WTC11 (cell line): ENCODE measurements at places on chromosomes 3 and 15. TPM values are rescaled to one million over a fixed set of nuclear protein-coding genes. Genes with fewer than 3 reads are reported as not detected.

GRCh38 chr3:127074900-127075360 lies 92.0 kb downstream of the PLXNA1 start:
- H3K27ac ChIP-seq = no peak overlapping the region
- no peak overlapping the region for H3K4me3 ChIP-seq
- H3K36me3 ChIP-seq = no peaks in the 10 kb centered on the region
- peak; percentile 26 for DNase-seq

DNA sequence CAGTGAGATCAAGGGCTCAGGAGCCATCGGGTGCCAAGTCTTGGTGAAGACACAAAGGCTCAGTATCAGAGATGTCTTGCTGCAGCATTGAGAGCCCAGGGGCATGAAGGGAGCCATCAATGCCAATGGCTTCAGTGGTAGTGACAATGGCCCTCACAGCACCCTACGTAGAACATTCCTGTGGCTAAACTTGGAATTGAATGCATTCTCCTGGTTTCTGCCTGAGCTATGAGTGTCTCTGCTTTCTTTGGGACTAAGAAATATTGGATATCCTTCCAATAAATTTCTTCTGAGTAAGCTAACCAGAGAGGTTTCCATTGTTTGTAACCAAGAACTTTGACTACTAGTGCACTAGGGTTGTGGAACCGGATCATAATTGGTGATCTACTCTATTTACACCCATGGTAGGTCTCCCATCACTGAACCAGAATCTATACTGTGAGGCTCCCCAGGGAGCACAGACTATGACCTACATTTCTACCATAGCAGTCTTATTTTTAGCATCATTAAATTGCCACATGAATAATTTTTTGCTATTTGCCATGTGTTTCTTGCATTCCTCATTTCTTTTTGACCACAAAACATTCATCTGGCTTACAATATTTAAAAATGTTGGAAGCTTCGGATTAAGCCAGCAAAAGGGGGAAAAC lies 31.6 kb upstream of the PDZRN3 start:
- H3K27ac ChIP-seq = no peak overlapping the region
- no peak overlapping the region for H3K4me3 ChIP-seq
- peaks cover 12% of the 10 kb centered on the region for H3K4me1 ChIP-seq
- H3K27me3 ChIP-seq = no peaks in the 10 kb centered on the region; the same call in 1 of the 2 replicates
- H3K36me3 ChIP-seq = no peaks in the 10 kb centered on the region

- H3K4me1 ChIP-seq = no peaks in the 10 kb centered on the region
- DNase-seq = no peak
- H3K27me3 ChIP-seq = no peaks in the 10 kb centered on the region; the same call in 1 of the 2 replicates
- H3K27ac ChIP-seq = no peak overlapping the region
- H3K36me3 ChIP-seq = no peaks in the 10 kb centered on the region
- no peak overlapping the region for H3K4me3 ChIP-seq
Measured at GRCh38 chr15:100737214-100737613, 134.8 kb downstream of the ASB7 start.

ERICH6 gene
- total RNA-seq = 0.26 to 0.30 TPM in 2 of 3 replicates, not detected in the other

DNA sequence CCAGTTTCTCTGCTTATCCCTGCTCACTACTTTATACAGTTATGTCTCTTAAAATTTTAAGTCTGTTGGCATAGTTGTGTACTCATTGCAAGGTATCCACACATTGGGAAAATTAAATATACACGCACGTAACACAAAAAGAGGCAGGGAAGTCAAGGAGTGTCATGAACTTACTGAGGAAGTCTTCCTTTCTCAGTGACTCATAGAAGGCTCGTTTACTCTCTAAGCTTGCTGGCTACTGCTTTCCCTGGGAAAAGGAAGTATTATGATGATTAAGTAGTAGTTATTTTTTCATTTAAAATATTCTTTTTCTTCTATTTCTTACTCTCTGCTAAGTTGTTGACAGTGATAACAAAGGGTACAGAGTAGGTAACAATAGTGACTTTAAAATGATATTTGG lies 287.3 kb downstream of the UBE2E2 start:
- H3K4me3 ChIP-seq = no peak overlapping the region
- peak overlapping the region; percentile 73; the same call in 1 of the 2 replicates for H3K27ac ChIP-seq
- no peak for DNase-seq
- H3K4me1 ChIP-seq = peaks cover 17% of the 10 kb centered on the region
- peaks cover 13% of the 10 kb centered on the region for H3K36me3 ChIP-seq

DPPA2 gene
- 14.9 to 15.8 TPM (median 15.0 TPM) in 3 replicates for total RNA-seq

CPB1 gene
- total RNA-seq = 4.1 to 7.6 TPM (median 5.0 TPM) in 3 replicates

GOLGA8G gene
- not detected in 3 replicates for total RNA-seq

RPL15 gene
- total RNA-seq = 2,428 to 2,870 TPM (median 2,865 TPM) in 3 replicates

GRCh38 chr15:73985101-73985873 lies 6.8 kb downstream of the STOML1 start:
- no peaks in the 10 kb centered on the region for H3K4me1 ChIP-seq
- H3K36me3 ChIP-seq = no peaks in the 10 kb centered on the region
- no peak for DNase-seq
- H3K4me3 ChIP-seq = no peak overlapping the region
- peaks cover 5% of the 10 kb centered on the region for H3K27me3 ChIP-seq

GRCh38 chr3:124582621-124583395 lies 147.4 kb upstream of the UMPS start:
- H3K4me3 ChIP-seq = no peak overlapping the region
- DNase-seq = no peak
- peaks cover 53% of the 10 kb centered on the region for H3K27me3 ChIP-seq

GRCh38 chr3:123605789-123606234 lies 21.0 kb upstream of the HACD2 start:
- DNase-seq = no peak
- H3K27me3 ChIP-seq = no peaks in the 10 kb centered on the region
- peaks cover 4% of the 10 kb centered on the region for H3K4me1 ChIP-seq
- no peak overlapping the region for H3K4me3 ChIP-seq
- H3K27ac ChIP-seq = no peak overlapping the region
- H3K36me3 ChIP-seq = no peaks in the 10 kb centered on the region

- H3K27ac ChIP-seq = no peak overlapping the region
- H3K4me3 ChIP-seq = no peak overlapping the region
- peaks cover 7% of the 10 kb centered on the region; the same call in 1 of the 2 replicates for H3K27me3 ChIP-seq
- no peak for DNase-seq
- no peaks in the 10 kb centered on the region for H3K4me1 ChIP-seq
Measured at GRCh38 chr3:3199306-3199705, 19.8 kb upstream of the CRBN start.

PIK3R4 gene
- total RNA-seq = 37.2 to 43.8 TPM (median 41.5 TPM) in 3 replicates

PAQR5 gene
- 9.4 to 11.5 TPM (median 11.4 TPM) in 3 replicates for total RNA-seq

DNA sequence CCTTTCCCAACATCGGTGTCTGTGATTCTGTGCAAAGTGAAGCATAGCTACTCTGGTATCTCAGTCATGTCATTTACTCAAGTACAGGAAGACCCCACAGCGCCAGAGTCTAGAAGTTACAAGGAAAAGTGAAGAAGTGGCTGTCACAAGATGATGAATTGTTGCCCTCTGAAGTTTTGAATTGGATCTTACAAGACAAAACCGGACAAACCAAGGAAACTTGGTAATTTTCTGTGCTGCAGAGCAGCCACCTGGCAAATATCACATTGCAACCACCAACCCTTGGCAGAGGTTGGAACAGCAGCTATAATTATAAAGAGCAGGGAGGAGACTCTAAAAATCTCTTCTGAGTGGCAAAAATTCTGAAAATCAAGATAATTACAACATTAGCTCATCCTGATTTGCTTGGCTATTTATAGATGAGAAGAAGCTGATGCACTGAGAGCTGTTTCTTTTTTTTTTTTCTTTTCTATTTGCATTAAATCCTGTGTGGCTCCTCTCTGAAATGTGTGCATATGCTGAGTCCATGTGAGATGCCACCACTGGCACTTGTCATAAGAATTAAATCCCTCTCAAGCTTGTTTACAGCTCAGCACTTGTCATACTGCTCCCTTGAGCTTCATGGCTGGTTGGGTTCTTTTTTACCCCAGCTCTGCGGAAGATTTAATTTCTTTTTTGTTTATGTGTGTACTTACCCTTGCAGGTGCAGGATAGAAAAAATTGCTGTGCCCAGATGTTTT lies 68.0 kb upstream of the MNS1 start:
- no peak overlapping the region for H3K4me3 ChIP-seq
- peaks cover 2% of the 10 kb centered on the region; the same call in 1 of the 2 replicates for H3K4me1 ChIP-seq
- DNase-seq = no peak
- no peaks in the 10 kb centered on the region for H3K36me3 ChIP-seq
- H3K27me3 ChIP-seq = no peaks in the 10 kb centered on the region

PLSCR1 gene
- total RNA-seq = 44.4 to 58.1 TPM (median 48.1 TPM) in 3 replicates

DNA sequence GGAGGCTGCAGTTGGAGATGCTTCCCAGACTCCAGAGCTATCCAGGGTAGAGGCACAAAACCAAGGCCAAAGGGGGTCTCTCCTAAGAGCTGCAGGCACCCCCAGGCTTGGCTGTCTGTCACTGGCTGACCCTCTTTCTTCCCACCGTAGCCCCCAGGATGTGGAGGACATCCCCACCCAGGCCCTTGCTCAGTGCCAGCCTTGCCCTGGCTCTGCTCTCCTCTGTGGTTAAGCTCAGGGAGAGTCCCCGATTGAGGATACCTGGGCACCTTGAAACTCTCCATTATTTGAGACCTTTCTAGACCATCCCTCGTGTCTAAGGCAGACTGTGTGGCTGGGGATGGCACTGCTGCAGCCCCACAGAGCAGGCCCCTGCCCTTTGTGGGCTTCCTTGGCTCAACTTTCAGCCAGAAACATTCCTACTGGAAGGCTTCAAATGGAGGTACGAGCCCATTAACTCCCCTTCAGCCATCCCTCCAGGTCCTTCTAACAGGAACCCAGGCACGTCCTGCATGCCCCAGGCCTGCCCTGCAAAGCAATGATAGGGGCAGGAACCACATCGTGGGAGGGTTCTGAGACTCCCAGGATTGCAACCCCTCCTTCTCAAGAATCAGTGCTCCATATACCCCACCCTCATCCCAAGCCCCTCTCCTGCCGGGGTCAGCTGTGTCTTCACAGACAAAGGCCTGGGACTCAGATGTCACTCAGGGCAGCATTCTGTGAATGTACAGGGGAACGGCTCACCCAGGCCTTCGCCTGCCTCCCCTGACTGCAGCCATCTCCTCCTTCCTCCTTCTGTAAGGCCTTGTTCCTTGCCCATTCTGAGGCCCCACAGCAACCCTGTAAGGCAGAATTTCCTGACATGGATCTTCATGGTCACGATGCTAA lies 102.9 kb upstream of the ABHD17C start:
- no peaks in the 10 kb centered on the region for H3K36me3 ChIP-seq
- no peaks in the 10 kb centered on the region; the same call in 1 of the 2 replicates for H3K27me3 ChIP-seq
- H3K4me1 ChIP-seq = peaks cover 10% of the 10 kb centered on the region
- no peak for DNase-seq
- H3K27ac ChIP-seq = no peak overlapping the region; the same call in 1 of the 2 replicates

DNA sequence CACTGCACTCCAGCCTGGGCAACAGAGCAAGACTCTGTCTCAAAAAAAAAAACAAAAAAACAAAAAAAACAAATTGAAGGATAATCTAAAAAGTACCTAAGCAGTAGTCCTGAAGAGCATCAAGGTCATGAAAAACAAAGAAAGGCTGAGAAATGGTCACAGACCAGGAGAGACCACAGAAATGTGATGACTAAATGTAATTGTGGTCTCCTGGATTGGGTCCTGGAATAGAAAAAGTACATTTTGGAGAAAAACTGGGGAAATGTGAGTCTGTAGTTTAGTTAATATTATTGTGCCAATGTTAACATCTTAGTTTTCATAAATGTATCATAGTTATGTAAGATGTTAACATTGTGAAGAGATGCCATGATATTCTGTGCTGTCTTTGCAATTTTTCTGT lies 267.5 kb upstream of the NR2E3 start:
- no peak overlapping the region for H3K27ac ChIP-seq
- no peaks in the 10 kb centered on the region for H3K36me3 ChIP-seq
- H3K4me3 ChIP-seq = no peak overlapping the region
- H3K27me3 ChIP-seq = no peaks in the 10 kb centered on the region
- no peak for DNase-seq
- peaks cover 17% of the 10 kb centered on the region for H3K4me1 ChIP-seq

DNA sequence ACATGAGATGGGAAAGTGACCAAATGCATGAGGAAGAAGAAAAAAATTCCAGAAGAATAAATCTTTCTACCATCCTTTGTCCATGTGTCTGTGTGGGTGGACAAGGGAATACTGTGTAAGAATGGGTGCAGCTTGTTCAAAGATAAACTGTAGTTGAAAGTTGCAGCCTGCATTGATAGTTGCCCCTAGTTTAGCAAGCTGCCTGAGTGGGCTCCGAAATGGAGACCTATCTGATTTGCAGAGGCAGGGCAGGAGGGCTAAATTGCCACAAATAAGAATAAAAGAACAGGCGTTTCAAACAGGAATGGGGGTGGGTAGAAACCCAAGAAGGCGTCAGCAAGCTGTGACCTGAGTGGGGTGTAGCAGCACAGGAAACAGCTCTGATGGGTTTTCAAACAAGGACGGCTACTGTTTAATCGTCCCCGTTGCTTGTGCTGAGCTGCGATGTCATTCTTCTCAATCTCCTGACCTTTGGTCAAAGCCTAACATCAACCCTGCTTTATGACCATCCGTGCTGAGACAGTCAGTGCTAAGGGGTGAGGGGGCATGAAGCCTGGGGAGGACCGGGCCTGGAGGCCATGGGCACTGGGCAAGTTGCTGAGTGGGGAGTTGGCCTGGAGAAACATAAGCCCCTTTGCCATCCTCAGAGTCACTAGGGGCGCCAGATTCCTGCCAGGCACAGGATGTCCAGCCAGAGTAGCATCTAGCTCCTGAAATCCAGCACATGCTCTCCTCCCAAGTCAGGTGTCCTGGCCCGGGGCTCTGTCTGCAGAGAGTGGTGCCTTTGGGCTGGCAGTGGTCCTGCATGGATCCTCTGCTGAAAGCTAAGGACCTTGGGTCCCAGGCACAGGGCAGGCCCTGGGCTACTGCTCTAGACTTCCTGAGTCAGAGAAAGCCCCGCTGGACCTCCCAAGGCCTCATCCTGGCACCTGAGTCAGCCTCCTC lies 19.2 kb upstream of the C15orf39 start:
- no peaks in the 10 kb centered on the region for H3K36me3 ChIP-seq
- no peak overlapping the region for H3K27ac ChIP-seq
- H3K27me3 ChIP-seq = peaks cover 19% of the 10 kb centered on the region
- H3K4me3 ChIP-seq = no peak overlapping the region
- DNase-seq = peak; percentile 36

OXTR gene
- 1.6 to 3.6 TPM (median 1.7 TPM) in 3 replicates for total RNA-seq

- DNase-seq = no peak
- no peaks in the 10 kb centered on the region for H3K27me3 ChIP-seq
- peaks cover 6% of the 10 kb centered on the region for H3K4me1 ChIP-seq
- no peak overlapping the region for H3K27ac ChIP-seq
- no peak overlapping the region for H3K4me3 ChIP-seq
Measured at GRCh38 chr3:143565951-143566350, 282.3 kb downstream of the SLC9A9 start.

CPNE9 gene
- 3.2 to 6.6 TPM (median 6.0 TPM) in 3 replicates for total RNA-seq

DNA sequence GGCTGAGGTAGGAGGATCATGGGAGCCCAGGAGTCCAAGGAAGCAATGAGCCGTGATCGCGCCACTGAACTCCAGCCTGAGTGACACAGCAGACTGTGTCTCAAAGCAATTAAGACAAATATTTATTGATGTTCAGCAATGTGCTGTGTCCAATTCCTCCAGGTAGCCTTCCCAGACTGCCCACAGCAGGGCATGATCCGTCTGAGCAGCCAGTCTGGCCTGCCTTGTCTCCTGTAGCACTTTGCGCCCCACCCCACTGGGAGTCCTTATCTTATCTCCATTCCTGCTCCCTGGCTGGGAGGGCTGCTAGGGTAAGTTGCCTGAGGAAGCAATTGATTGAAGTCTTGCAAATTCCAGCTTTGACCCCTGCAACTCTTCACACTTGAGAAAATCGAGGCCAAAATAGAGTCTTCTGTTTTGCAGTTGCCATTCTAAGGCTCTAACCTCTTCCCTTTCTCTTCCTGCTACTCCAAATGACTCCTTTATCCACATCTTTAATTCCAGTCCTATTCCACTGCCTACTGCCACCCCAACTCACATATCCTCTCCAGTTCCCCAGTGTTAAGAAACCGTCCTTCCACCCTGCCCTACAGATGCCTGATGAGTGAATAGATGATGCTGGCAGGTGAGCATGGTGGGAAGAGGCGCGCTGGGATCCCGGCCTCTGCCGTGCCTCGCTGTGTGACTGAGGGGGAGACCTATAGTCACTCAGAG lies 26.9 kb upstream of the LCTL start:
- no peak for DNase-seq
- H3K27ac ChIP-seq = no peak overlapping the region
- H3K4me1 ChIP-seq = peaks cover 11% of the 10 kb centered on the region
- H3K27me3 ChIP-seq = no peaks in the 10 kb centered on the region
- no peaks in the 10 kb centered on the region for H3K36me3 ChIP-seq
